ENCODE measurements at places on chromosomes 2 and 18. TPM values are rescaled to one million over a fixed set of nuclear protein-coding genes. Genes with fewer than 3 reads are reported as not detected.

Gene CCBE1
- 2.9 TPM for total RNA-seq

Gene MORN2
- total RNA-seq: 23.1 TPM

Gene UGT1A8
- 0.09 TPM for total RNA-seq

Gene YPEL5
- 91.0 TPM for total RNA-seq

- no peak for DNase-seq
Observed at GRCh38 chr18:21930177-21930576, 189.6 kb downstream of the MIB1 start.

GRCh38 chr18:63319383-63320122 lies at the start of gene BCL2:
BCL2 (minus strand) TSS chr18:63319769.
- DNase-seq: peak; percentile 71

GRCh38 chr2:186575302-186575701 lies 14.6 kb upstream of the ITGAV start:
- DNase-seq: no peak

GRCh38 chr2:60498816-60499429 lies 54.5 kb downstream of the BCL11A start:
- no peak for DNase-seq

- peak; percentile 28 for DNase-seq
Observed at GRCh38 chr2:98902209-98903063, 33.6 kb downstream of the CRACDL start.

DNA sequence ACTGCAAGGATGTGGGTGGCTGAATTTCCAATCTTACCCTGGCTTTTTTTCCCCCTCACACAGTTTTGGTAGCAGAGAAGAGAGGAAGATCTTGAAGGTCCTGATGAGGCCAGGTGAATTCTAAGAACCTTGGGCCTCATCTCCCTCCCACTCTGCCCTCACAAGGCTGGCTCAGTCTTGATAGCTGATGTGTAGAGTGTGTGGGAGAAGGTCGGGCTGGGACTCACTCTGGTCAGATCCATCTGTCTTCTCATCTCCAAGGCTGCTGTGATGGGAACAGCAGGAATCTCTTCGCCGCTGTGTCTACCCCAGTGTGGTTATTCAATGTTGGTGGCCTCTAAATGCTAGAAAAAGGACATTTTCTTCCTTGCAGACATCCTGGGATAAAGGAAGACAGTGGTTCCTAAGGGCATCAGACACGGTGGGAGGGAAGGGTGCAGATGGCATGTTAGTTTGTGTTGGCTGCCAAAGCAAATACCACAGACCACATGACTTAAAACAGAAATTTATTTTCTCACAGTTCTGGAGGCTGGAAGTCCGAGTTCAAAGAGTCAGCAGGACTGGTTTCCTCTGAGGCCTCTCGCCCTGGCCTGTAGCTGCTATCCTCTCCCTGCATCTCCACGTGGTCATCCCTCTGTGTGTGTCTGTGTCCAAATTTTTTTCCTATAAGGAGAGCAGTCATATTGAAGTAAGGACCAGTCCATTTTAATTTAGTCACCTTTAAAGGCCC lies 37.6 kb upstream of the MGAT4A start:
- DNase-seq: no peak
